Left renal pelvis (tissue), 4 donors: ENCODE measurements at places on chromosomes 4 and X. TPM values are rescaled to one million over a fixed set of nuclear protein-coding genes. Genes with fewer than 3 reads are reported as not detected.

Gene PPP4R3C
- polyA plus RNA-seq: not detected

DNA sequence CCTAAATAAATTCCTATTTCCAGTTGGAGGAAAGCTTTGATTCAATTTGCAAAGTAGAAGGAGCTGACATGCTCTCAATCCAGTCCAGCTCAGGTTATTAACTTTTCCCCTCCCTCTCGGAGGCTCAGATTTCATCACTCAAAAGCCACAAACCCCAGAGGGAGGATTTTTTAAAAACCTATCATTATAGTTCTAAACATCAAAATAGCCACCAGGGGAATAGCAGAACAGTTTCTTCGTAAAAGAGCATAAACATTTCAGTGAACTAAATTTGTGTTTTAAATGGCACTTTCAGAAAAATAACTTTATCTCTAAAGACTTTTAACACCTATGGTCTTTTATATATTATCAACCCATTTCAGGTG is 8.8 kb downstream of the GPRIN3 start:
- no peak for DNase-seq

DNA sequence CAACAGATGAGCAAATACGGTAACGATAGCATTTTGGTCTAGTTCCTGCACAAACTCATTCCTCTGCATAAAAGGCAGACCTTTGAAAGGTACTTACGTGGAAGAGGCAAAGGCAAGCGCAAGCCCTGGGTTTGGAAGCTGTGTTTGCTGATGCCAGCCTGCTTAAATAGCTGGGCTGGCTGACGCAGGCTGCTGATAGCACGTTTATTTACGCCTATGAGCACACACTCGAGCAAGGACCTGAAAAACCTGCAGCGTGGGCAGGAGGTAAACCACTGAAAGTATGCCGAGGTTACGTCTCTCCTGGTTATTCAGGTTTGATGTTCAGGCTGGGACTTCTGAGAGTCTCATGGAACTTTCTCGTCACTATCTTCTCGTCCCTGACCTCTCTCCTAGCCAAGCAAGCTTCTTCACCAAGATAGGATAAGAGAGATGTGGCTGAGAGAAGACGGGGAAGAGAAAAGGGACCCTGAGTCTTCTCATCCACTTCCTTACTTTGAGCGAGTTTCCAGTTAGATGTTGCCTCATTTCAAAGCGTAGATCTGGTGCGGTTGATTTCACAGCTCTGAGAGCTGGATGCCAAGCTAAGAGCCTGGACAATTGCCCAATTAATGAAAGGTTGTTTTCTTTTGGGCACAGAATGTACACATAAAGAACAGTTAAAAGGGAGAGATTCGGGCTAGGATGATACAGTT is at the start of gene HOPX:
Gene HOPX, minus strand, starts transcription at position 139 of the 695 bp plus-strand sequence. CDS start 23,480 bp downstream, outside the sequence.
- DNase-seq: no peak

- no peak for DNase-seq
These were observed 5.2 kb upstream of the AMBN start for GRCh38 chr4:70586841-70587240.

- DNase-seq: no peak
These were observed 1.8 kb downstream of the TAFAZZIN start for GRCh38 chrX:154413142-154413541.

Gene SHOX
- not detected for polyA plus RNA-seq

- no peak for DNase-seq
These were observed 8.4 kb downstream of the ANK2 start for GRCh38 chr4:113057891-113058290.

- no peak for DNase-seq
These were observed 42.4 kb upstream of the ARHGEF6 start for GRCh38 chrX:136823175-136823574.

DNA sequence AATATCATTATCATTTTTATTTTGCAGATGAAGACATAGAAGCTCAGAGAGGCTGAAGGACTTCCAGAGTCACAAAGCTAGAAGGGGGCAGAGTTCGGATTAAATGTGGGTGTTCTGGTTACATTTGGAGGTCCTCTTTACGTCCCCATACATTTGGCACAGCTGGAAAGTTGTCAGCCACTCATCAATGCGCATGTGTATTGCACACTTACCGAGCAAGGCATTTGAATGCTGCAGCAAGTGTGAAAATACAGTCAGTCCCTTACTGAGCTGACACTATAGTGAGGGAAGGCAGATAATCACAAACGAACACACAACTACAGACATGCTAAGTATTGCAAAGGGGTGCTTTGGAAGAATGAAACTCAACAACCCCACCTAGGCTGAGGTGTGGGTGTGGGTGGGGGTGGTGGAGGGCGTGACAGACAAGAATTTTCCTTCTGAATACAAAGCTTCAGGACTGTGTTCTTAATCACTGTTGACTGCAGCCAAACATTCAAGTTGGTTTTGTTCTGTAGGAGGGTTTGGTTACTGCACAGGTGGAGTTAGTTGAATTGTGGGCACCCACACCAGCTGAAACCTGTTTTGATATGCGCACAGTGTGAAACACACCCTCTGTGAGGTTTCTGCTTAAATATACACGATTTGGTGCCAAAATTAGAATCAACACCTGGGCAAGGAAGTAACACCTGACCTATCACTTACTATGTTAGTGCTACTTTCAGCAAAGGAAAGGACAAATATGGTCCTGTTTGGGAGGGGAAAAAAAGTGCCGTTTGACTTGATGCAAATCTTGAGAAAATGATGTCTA is 72.4 kb downstream of the COQ2 start:
- no peak for DNase-seq

Gene COL4A6
- polyA plus RNA-seq: 17.7 TPM

- no peak for DNase-seq
These were observed 19.3 kb upstream of the SLC9A7 start for GRCh38 chrX:46777971-46778810.
